ENCODE measurements at places on chromosomes 1 and 21. TPM values are rescaled to one million over a fixed set of nuclear protein-coding genes. Genes with fewer than 3 reads are reported as not detected.
A peak's percentile ranks its signal among the peaks of the same experiment; 100 is the strongest.

Gene CFAP107
- not detected for total RNA-seq

Gene WDR64
- not detected for total RNA-seq

Gene TRABD2B
- 1.1 TPM for total RNA-seq

Gene ZNF669
- 5.4 TPM for total RNA-seq

Gene RBP7
- 36.3 TPM for total RNA-seq

Gene DMBX1
- total RNA-seq, result not detected

Gene CBS
- 8.9 TPM for total RNA-seq

Gene CACNA1S
- not detected for total RNA-seq

DNA sequence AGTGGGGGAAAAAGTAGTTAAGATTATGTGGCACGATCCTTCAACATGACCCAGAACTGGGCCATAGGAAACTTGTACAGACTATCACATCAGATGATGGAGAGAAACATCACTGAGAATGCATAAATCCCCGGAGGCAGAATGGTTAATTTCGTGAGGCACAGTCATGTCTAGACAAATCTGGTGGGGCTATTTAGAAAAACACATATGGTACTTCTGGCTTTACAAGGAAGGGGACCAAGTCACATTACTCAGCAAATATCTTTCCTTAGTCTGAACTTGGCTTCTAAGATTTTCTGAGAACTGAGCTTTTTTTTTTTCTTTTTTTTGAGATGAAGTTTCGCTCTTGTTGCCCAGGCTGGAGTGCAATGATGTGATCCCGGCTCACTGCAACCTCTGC lies 9.2 kb upstream of the UQCRHL start:
- H3K27me3 ChIP-seq, result no peaks in the 10 kb centered on the region
- H3K4me1 ChIP-seq, result peaks cover 9% of the 10 kb centered on the region
- H3K4me3 ChIP-seq, result no peak overlapping the region
- no peak overlapping the region for H3K27ac ChIP-seq

DNA sequence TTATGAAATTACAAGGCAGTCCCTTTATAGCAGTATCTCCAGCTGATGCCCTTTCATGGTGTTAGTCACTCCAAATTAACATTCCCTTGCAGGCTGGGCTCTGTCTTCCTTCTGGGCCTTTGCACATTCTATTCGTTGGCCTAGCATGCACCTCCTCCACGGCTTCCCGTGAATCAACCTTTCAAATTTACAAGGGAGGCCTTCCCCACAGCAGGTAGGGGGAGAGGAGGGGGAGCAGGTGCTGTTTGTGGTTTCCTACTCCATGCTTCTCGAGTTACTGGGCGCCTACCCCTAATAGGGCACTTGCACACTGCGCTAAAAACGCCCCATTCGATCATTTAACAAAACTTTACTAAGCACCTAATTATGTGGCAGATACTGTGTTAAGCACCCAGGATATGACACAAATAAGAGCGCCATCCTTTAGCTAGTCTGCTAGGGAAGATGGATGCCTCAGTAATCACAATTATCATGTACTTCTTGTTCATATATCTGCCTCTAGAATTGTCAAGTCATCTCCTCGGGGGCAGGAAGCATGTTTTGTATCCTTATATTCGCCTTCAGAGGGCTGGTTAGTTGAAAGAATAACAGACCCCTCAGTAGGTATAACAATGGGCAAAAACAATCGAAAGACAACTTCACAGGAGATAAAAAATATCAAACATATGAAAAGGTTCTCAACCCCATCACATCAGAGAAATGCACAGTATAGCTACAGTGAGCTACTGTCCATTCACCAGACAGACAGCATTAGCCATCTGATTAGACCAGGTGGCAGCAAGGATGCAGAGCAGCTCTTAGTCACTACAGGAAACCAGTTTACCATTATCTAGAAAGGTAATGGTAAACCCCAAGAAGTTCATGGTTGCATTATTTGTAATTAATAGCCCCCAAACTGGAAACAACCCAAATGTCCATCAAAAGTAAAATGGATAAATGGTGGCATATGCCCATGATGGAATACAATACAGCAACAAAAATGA lies 1.7 kb upstream of the ADAR start:
- H3K27ac ChIP-seq, result no peak overlapping the region
- no peaks in the 10 kb centered on the region for H3K36me3 ChIP-seq
- peak overlapping the region; percentile 72 for H3K4me3 ChIP-seq
- H3K27me3 ChIP-seq, result no peaks in the 10 kb centered on the region
- peaks cover 48% of the 10 kb centered on the region for H3K4me1 ChIP-seq

DNA sequence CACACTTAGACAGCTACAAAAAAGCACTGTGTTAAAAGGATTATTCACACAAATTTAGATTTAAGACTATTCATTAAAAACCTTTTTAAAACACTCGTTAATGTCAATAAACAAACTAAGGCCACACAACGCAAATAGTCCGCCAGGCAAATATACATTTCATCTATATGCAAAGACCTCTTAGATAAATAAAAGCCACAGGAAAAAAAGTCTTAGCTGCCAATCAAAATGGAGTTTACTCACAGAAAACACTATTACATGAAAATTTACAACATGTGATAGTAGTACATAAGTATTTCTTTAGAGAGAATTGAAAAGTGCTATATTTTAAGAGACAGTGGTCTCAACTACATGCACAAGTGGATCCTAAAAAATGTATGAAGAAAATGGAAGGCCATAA lies 2.7 kb upstream of the PHTF1 start:
- no peak overlapping the region for H3K27ac ChIP-seq
- H3K4me1 ChIP-seq, result no peaks in the 10 kb centered on the region
- DNase-seq, result no peak
- no peaks in the 10 kb centered on the region for H3K27me3 ChIP-seq
- H3K36me3 ChIP-seq, result peaks cover 39% of the 10 kb centered on the region

- H3K27ac ChIP-seq, result no peak overlapping the region
- no peaks in the 10 kb centered on the region for H3K36me3 ChIP-seq
- no peak overlapping the region for H3K4me3 ChIP-seq
- DNase-seq, result no peak
- no peaks in the 10 kb centered on the region for H3K27me3 ChIP-seq
These were observed 453.7 kb downstream of the TTLL7 start for GRCh38 chr1:83545066-83545862.

- no peaks in the 10 kb centered on the region for H3K27me3 ChIP-seq
- no peaks in the 10 kb centered on the region for H3K36me3 ChIP-seq
- H3K27ac ChIP-seq, result no peak overlapping the region
- H3K4me1 ChIP-seq, result no peaks in the 10 kb centered on the region
- no peak for DNase-seq
These were observed 1019.2 kb downstream of the TTLL7 start for GRCh38 chr1:82979593-82980236.

GRCh38 chr1:215608646-215609045 lies 41.5 kb downstream of the KCTD3 start:
- H3K36me3 ChIP-seq, result peaks cover 3% of the 10 kb centered on the region
- no peaks in the 10 kb centered on the region for H3K27me3 ChIP-seq
- H3K4me1 ChIP-seq, result peaks cover 4% of the 10 kb centered on the region
- no peak overlapping the region for H3K4me3 ChIP-seq
- DNase-seq, result no peak

DNA sequence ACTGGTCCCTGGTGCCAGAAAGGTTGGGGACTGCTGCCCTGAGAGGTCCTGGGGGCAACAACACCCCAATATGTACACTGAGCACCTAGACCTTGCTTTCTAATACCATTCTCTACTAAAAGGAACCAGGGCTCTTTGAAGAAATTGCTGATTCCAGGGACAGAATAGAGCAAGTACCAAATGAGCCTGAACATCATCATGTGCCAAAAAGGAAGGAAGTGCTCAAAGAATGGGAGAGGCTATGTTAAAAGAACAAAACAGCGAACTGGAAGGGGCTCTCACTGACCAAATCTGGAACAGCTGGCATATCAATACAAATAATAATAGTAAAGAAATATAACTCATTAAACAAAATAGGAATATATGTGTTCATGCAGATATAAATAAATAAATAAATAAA lies 50.8 kb downstream of the PIK3R3 start:
- no peak overlapping the region for H3K4me3 ChIP-seq
- no peaks in the 10 kb centered on the region for H3K27me3 ChIP-seq
- no peak for DNase-seq
- peak overlapping the region; percentile 21 for H3K27ac ChIP-seq
- H3K4me1 ChIP-seq, result peaks cover 20% of the 10 kb centered on the region
- H3K36me3 ChIP-seq, result no peaks in the 10 kb centered on the region

DNA sequence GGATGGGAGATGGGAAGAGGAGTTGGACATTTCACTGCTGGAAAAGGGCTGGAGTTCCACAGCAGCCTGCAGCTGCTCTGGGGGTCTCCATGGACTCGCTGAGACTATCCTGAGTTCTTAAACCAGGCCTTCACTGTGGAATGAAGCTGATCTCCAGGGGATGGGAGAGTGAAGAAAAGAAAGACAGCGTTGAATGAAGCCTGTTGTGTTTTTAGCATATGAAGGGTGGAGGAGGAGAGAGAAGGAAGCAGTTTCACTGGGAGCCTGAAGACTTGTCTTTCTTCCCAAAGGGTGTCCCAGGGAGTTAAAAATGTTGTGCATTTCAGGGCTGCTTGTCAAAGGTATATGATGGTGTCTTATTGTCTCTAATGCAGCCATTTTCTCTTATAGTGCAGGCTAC lies 9.2 kb downstream of the ROR1 start:
- no peak overlapping the region for H3K4me3 ChIP-seq
- DNase-seq, result no peak
- H3K27ac ChIP-seq, result no peak overlapping the region
- no peaks in the 10 kb centered on the region for H3K27me3 ChIP-seq
- peaks cover 36% of the 10 kb centered on the region for H3K4me1 ChIP-seq

Measured in heart left ventricle (tissue), 16 donors.